ENCODE measurements at places on chromosomes 11 and 22. TPM values are rescaled to one million over a fixed set of nuclear protein-coding genes. Genes with fewer than 3 reads are reported as not detected.
A peak's percentile ranks its signal among the peaks of the same experiment; 100 is the strongest.

The SORL1 gene
- total RNA-seq = under 0.01 TPM

The CSTF3 gene
- 14.3 TPM for total RNA-seq

The CYB5R2 gene
- under 0.01 TPM for total RNA-seq

The UBQLN3 gene
- total RNA-seq = not detected

The COPB1 gene
- 165 TPM for total RNA-seq

The TRMT112 gene
- 190 TPM for total RNA-seq

The KCNK4 gene
- total RNA-seq = not detected

GRCh38 chr22:46056546-46057245 is 79.7 kb upstream of the WNT7B start:
- peak; percentile 25 for DNase-seq

- DNase-seq = no peak
Measured at GRCh38 chr11:17643506-17644405, 75.6 kb upstream of the MYOD1 start.

GRCh38 chr22:17964156-17964555 is 60.2 kb downstream of the MICAL3 start:
- DNase-seq = no peak

DNA sequence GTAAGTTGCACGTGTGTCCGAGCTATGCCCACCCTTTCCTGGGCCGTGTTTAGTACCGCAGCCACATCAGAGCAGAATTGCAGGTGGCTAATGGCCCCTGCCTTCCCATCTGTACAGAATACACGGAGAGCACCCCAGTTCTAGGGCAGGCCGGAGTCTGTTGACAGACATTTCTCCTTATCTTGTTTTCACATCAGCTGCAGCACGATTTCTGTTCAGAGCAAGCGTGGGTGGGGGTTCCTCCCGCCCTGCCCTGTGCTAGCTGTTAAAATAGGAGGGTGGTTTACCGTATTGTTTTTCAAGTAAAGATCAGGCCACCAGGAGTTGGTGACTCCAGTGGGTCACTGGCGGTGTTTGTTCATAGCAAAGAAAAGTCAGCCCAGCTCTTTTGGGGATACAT is 41.1 kb downstream of the UBASH3B start:
- DNase-seq = peak; percentile 49

DNA sequence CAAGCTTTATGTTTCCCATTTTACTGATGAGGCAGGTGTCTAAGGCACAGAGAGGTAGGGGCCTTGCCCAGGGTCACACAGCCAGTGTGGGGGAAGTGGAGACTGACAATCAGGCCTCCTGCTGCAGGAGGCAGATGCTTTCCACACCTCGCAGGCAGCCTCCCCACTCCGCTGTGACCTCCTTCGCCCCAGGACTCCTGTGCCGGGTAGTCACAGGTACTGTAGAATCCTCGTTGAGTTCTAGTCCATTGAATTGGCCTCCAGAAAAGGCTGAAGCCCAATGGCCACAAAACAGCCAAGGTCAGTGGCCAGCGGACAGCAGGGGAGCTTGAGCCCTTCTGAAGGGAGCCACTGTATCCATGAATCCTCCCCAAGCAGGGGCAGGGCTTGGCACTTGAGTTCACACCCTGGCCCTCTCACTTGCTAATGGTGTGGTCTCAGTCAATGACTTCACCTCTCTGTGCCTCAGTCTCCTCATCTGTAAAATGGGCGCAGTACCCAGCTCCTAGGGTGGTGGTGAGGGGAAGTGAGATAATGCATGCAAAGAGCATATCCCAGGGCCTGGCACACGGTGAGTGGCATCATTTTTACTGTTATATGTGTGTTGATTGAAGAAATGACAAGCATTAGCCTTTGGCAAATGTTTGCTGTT is 1.1 kb upstream of the FXYD2 start:
- no peak for DNase-seq

GRCh38 chr11:39174965-39175364 is 2284.5 kb downstream of the LRRC4C start:
- DNase-seq = no peak

DNA sequence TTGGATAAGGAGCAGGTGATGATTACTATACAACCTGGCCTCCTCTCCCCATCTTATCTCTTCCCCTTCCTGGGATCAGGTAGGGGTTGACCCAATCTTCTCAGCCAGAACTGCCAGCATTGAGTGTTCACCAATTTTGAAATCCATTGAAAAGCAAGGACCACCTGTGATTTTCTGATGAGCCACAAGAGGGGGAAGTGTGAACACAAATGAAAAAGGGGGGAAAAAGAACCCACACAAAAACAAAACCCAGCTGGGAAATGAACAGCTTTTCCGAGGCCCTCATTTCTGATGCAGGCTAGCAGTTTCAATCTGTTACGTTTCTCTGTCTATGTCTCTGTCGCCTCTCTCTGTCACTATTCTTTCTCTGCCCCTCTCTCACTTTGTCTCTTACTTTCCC is 161.9 kb downstream of the INSC start:
- no peak for DNase-seq

DNA sequence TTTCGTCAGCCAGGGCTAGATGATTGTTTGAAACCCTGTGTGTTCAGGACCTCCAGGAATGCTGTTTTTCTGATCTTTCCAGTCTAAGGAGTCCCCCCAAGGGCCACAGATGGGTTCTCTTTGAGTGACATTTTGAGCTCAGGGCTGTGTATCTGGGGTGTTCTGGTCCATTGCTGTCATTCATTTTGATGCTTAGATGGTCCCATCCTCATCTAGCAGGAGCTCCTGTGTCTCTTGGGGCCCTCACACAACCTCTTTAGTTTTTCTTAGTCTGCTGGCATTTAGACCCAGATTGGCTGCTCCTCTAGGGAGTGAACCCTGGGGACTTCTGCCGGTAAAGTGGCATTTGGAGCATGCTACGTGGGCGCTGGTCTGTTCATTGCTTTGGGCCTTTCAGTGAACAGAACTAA is 39.1 kb downstream of the MED15 start:
- no peak for DNase-seq

DNA sequence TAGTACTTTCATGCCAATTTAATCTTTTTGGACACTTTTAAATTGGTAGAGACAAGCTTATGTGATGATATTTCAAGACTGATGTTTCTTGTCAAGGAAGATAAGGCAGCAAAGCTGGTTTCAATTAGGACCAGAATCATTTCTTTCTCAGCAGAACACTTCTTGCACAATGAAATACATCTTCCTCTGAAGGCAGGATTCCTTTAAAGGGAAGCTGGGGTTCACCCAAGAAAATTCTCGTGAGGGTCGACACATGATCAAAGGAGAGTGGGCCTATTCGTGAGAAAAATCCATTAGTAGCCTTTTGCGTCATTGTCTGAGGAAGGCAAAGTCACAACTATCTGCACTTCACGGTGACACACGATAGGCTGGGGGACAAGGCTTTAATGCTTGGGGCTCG is 17.6 kb downstream of the TTC12 start:
- no peak for DNase-seq

DNA sequence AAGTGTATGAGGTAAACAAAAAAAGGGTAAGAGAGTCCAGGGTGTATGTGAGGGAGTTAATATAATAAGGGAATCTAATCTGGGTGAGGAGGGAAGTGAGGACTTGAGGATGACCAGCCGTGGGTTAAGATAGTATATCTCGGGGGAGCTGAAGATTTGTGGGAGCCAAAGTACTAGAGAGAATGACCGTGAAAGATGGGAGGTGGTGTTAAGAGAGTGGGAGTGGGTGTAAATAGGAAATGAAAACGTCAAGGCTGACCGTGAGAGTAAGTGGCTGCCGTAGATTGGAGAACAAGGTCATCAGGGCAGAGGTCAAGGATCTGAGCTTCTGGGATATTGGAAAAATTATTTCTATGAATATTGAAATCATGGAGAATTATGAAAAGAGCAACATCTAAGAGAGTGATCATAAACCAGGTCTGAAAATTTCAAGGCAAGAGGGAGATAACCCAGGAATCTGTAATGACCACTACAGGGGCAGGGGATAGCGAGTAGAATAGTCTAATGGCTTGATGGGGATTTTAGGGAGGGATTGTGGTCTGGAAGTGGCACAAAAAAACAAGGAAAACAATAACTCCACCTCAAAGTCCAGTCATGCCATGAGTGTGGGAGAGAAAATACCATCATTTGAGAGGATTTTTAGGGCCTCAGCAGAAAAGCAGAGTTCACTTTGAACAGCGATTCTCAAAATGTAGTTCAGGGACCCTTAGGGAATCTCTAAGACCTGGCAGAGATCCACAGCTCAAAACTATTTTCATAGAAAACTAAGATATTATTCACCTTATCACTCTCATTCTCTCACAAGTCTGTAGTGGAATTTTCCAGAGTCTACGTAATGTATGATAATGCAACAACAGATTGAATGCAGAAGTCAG is 72.0 kb downstream of the PRR5L start:
- no peak for DNase-seq

DNA sequence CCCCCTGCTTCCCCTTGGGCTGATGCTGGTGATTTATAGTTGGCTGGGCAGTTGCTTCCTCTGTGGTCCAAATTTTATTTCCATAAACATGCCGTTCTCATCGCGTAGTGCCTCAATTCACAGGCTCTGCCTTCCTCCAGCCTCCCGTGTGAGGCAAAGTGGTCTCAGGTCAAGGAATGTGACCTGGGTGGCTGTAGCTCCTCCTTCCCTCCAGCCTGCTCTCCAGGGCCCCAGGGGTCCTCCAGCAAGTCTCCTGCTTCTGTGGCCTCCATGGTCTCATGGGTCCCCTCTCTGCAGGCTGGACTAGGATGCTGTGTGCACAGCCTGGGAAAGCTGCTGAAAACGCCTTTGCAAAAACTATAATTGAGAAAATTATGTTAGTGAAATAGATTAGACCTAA is 694.1 kb downstream of the BRD1 start:
- DNase-seq = no peak

- DNase-seq = no peak
Measured at GRCh38 chr11:71474771-71475483, 21.9 kb downstream of the NADSYN1 start.

- no peak for DNase-seq
Measured at GRCh38 chr22:26556904-26557303, 33.0 kb downstream of the TPST2 start.

DNA sequence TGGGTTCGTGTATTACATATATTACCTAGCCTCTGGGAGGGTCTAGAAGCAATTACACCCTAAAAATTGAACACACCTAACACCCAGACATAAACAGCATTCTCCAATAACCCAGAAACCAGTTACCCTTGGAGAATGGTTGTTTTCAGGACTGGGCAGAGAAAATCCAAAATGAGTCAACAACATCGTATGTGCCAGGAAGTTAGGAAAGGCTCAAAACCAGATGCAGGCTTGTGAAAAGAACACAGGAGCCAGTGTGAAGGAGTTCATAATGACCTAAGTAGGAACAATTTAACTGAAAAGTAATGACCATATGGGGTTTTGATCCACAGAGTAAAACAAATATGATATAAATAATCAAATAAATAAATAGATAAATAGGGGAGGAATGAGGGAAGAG is 5.1 kb upstream of the CLPB start:
- DNase-seq = peak; percentile 60

GRCh38 chr11:35111161-35112055 is 27.6 kb upstream of the CD44 start:
- peak; percentile 92 for DNase-seq

DNA sequence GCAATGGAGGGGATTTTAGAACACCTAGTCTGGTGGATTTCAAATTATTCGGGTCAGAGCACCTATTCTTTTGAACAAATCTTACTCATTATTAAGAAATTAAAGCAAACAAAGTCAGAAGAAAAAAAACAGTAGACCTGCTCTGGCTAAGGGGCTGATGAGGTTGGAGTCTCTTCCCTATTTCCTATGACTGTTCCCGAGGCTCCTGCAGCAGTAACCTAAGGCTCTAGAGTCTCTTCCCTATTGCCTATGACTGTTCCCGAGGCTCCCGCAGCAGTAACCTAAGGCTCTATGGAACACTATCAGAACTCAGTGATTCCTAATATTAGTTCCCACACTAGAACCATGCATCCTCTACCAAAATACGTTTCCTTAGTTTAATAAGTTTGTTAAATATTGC is 607.9 kb downstream of the NTM start:
- DNase-seq = no peak

GRCh38 chr11:14577292-14577691 is 57.1 kb upstream of the PSMA1 start:
- DNase-seq = no peak

- peak; percentile 82 for DNase-seq
Measured at GRCh38 chr22:29344137-29344536, 28.6 kb upstream of the RASL10A start.

DNA sequence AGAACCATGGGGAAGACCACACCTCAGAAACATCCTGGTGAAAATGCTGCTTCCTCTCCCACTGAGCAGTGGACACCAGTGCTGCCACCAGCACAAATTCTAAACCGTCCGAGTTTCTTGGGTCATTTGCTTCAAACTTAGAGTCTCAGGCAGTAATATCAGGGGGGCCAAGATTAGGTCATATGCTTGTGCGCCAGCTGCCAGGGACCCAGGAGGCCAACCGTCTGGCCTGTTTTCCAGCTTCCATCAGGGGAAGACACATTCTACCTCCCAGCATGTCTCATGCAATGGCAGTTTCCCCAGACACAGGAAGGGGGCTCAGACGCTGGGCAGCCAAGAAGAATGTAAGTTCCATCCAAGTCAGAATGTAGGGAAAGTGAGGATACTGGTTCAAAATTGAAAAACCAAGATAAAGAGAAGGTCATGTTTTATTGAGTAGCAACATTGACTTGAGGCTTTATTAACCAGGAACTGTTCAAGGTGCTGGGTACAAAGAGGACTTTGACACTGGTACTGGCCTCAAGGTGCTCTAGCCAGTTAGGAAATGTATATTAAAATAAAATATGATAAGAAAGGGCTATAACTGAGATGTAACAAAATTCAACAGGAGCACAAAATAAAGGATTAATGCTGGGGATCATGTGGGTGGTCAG is 59.7 kb upstream of the EED start:
- no peak for DNase-seq

DNA sequence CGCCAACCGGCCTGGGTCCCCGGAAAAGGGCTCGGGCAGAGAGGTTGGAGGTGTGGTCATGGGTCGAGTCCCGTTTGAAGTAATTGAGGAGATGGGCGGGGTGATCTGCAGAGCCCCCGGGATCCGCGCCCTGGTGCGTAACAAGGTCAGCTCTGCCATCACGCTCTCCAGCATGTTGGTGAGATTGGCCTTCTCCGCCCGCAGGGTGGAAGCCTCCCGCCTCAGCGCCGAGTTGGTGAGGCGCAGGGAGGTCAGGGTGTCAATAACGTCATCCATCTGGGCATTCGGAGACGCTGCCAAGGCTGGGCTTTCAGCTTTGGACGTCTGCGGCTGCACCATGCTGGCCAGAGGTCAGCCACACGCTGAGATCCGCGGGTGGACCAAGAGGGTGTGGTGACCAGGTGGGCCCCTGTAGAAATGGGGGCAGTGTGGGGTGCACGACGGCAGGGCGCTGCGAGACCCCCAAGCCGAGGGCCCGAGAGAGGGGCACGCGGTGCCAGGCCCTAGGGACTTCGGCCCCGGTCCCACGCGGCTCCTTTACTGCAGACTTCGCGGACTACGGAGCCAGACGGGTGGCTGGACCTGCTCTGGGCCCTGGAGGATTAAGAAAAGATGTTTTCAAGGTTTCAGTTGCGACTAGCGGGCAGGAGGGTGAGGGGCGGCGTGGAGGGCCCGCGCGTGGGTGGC is 672 bp downstream of the RTL6 start:
- DNase-seq = peak; percentile 14
